ENCODE measurements at places on chromosomes 13 and 19. TPM values are rescaled to one million over a fixed set of nuclear protein-coding genes. Genes with fewer than 3 reads are reported as not detected.

ZNF93 gene
- 11.4 TPM for total RNA-seq

ADM5 gene
- 0.88 TPM for total RNA-seq

CD22 gene
- total RNA-seq, result 13.5 TPM

PSG4 gene
- total RNA-seq, result not detected

ZIK1 gene
- 17.4 TPM for total RNA-seq

KIR3DL1 gene
- not detected for total RNA-seq

ATP7B gene
- 10.5 TPM for total RNA-seq

KLK12 gene
- total RNA-seq, result not detected

DNA sequence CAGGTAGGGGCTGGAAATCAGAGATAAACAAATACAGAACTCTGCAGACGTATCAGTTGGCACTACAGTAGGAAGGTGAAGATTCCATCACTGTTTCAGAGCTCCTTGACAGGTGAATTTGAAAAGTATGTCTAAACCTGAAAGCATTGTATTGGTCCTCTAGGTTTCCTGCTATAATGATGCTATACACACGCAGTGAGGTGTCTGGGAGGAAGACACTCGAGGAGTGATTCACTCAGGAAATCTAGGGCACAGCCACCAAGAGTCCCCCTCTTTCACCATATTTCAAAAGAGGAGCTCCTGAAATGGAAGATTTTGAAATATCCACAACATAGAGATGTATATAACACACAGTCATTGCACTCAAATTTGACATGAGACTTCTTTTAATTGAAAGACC lies 331.0 kb upstream of the DACH1 start:
- H3K36me3 ChIP-seq, result no peaks in the 10 kb centered on the region
- no peaks in the 10 kb centered on the region for H3K27me3 ChIP-seq
- no peak overlapping the region for H3K27ac ChIP-seq

- H3K27me3 ChIP-seq, result no peaks in the 10 kb centered on the region
- no peaks in the 10 kb centered on the region for H3K36me3 ChIP-seq
- no peak overlapping the region for H3K4me3 ChIP-seq
- no peaks in the 10 kb centered on the region for H3K4me1 ChIP-seq
Measured at GRCh38 chr13:53052675-53053074, 24.1 kb downstream of the OLFM4 start.

- no peak overlapping the region for H3K4me3 ChIP-seq
- peaks cover 8% of the 10 kb centered on the region for H3K4me1 ChIP-seq
- no peaks in the 10 kb centered on the region for H3K27me3 ChIP-seq
- peaks cover 99% of the 10 kb centered on the region for H3K36me3 ChIP-seq
- H3K27ac ChIP-seq, result no peak overlapping the region
Measured at GRCh38 chr19:5925830-5926427, 11.9 kb downstream of the CAPS start.

DNA sequence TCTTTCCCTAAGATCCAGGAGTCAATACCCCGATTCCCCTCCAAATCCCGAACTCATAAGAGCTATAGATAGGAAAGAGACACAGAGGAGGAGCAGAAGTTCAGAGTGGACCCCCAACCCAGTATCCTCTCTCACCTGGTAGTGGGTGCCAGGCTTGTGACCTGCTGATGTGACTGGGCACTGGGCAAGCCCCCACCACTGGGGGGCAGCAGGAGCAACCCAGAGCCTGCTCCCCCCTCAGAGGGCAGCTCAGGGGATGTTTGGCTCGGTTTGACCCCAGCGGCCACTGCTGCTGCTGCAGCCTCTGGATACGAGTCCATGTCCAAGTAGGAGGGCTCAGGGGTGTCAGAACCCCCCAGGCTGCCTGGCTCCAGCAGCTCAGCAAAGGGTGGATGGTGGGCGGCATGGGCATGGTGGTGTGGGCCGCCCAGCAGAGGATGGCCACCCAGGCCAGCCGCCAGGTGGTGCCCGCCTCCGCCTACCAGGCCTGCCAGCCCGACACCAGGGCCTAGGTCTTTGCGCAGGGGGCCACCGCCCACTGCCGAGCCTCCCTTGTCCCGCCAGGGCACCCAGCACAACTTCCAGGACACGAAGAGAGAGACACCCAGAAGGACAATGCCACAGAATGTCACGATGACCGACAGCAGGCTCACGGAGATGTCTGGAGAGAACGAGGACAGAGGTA lies 7.4 kb downstream of the SYT3 start:
- H3K36me3 ChIP-seq, result peaks cover 34% of the 10 kb centered on the region
- no peaks in the 10 kb centered on the region for H3K27me3 ChIP-seq
- no peak overlapping the region for H3K4me3 ChIP-seq
- H3K27ac ChIP-seq, result no peak overlapping the region
- peaks cover 4% of the 10 kb centered on the region for H3K4me1 ChIP-seq

DNA sequence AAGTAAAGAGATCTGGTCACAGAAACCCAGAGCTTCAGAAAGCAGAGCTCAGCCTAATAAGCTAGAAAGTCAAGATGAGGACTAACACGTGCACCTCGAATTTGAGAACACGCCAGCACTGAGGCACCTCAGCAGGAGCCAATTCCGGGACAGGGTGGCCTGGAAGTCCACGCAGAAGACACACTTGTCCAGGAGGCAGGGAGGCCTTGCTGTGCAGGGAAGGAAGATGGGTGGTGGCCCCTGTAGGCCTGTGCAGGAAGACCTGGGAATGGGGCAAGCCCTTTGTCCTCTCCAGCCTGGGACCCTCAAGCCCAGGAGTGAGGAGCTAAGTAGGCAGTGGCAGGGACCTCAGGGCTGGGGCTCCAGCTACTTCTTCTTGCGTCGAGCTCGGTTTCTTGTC lies 16.3 kb upstream of the VSTM2B start:
- peaks cover 2% of the 10 kb centered on the region for H3K36me3 ChIP-seq
- no peaks in the 10 kb centered on the region for H3K27me3 ChIP-seq
- H3K4me3 ChIP-seq, result no peak overlapping the region
- no peak overlapping the region for H3K27ac ChIP-seq
- H3K4me1 ChIP-seq, result peaks cover 22% of the 10 kb centered on the region

GRCh38 chr13:89393758-89394304 lies 1722.7 kb downstream of the SLITRK5 start:
- no peak for DNase-seq
- H3K4me1 ChIP-seq, result no peaks in the 10 kb centered on the region
- no peak overlapping the region for H3K4me3 ChIP-seq
- H3K27me3 ChIP-seq, result no peaks in the 10 kb centered on the region
- no peak overlapping the region for H3K27ac ChIP-seq

DNA sequence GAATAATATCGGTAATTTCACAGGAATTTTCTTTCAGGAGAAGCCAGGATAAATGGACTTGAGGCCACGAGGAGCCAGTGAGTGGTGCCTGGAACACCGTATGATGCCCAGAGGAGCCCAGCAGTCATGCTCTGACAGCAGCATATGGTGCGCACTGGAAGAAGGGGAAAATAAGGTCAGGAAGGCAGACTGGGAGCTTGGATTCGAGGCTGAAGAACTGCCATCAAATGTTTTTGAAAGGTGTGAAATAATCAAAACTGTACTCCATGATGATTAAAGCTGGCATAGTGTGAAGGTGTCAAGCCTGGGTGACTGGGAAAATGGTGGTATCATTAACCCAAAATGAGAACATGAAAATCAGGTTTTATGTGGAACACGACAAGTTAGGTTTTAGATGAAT lies 374.2 kb downstream of the DIAPH3 start:
- H3K27ac ChIP-seq, result no peak overlapping the region
- no peaks in the 10 kb centered on the region for H3K36me3 ChIP-seq
- DNase-seq, result no peak
- H3K4me1 ChIP-seq, result no peaks in the 10 kb centered on the region

- no peaks in the 10 kb centered on the region for H3K36me3 ChIP-seq
- H3K27me3 ChIP-seq, result no peaks in the 10 kb centered on the region
- no peak for DNase-seq
- no peak overlapping the region for H3K4me3 ChIP-seq
Measured at GRCh38 chr19:28949535-28949934, 263.4 kb downstream of the UQCRFS1 start.

DNA sequence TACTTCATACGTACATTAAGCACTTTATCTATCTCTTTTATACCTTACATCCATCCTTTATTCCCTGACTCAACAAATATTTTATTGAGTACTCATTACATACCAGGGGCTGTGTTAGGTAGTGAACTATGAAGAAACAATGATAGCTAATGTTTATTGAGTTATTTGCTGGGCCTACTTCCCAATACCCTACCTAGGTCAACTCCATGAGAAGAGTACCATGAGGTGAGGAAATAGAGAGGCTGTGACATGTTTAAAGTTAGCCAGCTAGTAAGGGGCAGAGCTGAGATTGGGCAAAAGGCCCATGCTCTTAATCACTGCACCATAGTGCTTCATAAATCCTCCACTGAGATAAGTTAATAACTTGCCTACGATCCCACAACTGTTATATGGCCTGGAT lies 79.9 kb downstream of the FREM2 start:
- H3K4me1 ChIP-seq, result no peaks in the 10 kb centered on the region
- no peak overlapping the region for H3K27ac ChIP-seq
- no peak overlapping the region for H3K4me3 ChIP-seq

GRCh38 chr19:54905803-54906511 lies at the start of gene NCR1:
Gene NCR1, plus strand, starts transcription at chr19:54906148. Its CDS starts 40 bp downstream, at chr19:54906188.
- H3K4me3 ChIP-seq, result no peak within 1 kb of the TSS
- no peak for DNase-seq

DNA sequence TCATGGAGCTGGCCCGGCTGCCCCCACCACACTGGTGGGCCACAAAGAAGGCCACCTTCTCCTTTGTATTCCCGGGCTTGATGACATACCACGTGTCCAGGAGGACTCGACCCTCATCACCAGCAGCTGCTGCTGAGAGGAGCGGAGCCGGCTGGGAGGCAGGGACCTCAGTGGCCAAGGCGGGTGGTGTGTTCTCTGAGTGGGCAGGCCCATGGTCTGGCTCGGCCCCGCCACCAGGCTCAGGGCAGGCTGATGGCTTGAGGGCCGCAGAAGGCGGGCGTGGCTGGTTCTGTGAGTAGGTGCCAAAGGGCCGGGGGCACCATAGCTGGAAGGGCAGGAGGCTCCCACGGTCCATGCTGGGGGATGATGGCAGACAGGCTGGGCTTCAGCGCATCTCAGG lies 17.6 kb downstream of the FBXO46 start:
- H3K27ac ChIP-seq, result no peak overlapping the region
- no peak for DNase-seq
- peaks cover 7% of the 10 kb centered on the region for H3K4me1 ChIP-seq
- no peak overlapping the region for H3K4me3 ChIP-seq

- DNase-seq, result no peak
- no peaks in the 10 kb centered on the region for H3K4me1 ChIP-seq
- H3K4me3 ChIP-seq, result no peak overlapping the region
- no peak overlapping the region for H3K27ac ChIP-seq
- no peaks in the 10 kb centered on the region for H3K36me3 ChIP-seq
- no peaks in the 10 kb centered on the region for H3K27me3 ChIP-seq
Measured at GRCh38 chr13:45195421-45195820, 5.4 kb downstream of the KCTD4 start.

GRCh38 chr19:46463516-46463915 lies 7.8 kb downstream of the PNMA8A start:
- no peak overlapping the region for H3K27ac ChIP-seq
- H3K4me3 ChIP-seq, result no peak overlapping the region
- H3K4me1 ChIP-seq, result no peaks in the 10 kb centered on the region
- no peaks in the 10 kb centered on the region for H3K27me3 ChIP-seq
- H3K36me3 ChIP-seq, result peaks cover 41% of the 10 kb centered on the region

DNA sequence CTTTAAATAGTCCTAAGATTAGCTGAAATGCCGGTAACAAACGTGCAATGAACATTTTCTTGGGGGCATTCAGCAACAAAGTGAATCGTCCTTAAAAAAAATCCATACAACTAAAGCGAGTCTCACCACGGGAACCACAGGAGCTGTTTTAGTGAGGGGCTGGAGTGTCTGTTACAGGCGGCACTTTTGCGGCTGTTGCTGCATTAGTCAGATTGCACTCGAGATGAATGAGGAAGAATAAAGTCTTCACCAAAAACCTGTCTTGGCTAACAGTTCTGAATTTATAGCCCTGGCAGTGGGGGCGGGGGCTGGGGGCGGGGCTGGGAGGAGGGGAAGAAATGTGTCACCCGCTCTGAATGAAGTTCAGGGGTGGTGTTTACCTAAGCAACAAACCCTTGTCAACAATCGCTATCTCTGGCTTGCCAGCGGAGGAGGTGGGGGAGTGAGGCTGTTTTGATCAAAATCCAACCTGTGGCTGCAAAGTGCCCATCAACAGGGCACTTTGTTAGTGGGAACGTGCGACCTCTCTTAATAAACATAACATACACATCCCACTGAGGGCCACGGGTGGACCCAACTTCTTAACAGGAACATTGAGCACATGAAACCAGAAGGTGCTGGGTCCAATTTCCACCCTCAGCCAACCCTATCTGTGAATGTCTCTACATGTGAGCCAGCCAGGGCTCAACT lies 44.5 kb downstream of the RFX2 start:
- H3K27me3 ChIP-seq, result no peaks in the 10 kb centered on the region
- peak overlapping the region; percentile 85 for H3K27ac ChIP-seq
- peaks cover 58% of the 10 kb centered on the region for H3K4me1 ChIP-seq
- H3K4me3 ChIP-seq, result no peak overlapping the region

DNA sequence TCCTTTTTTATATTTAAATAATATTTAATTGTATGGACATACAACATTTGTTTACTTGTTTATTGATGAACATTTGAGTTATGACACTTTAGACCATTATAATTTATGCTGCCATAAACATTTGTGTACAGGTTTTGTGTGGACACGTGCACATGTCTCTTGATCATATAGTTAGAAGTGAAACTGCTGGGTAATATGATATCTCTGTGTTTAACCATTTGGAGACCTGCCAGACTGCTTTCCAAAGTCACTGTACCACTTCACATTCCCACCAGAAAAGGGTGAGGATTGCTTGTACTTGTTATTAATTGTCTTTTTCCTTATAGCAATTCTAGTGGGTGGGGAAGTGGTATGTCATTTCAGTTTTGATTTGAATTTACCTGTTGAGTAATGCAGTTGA lies 145.6 kb upstream of the KLHL1 start:
- DNase-seq, result no peak
- no peaks in the 10 kb centered on the region for H3K4me1 ChIP-seq
- no peaks in the 10 kb centered on the region for H3K36me3 ChIP-seq
- no peaks in the 10 kb centered on the region for H3K27me3 ChIP-seq
- no peak overlapping the region for H3K4me3 ChIP-seq

DNA sequence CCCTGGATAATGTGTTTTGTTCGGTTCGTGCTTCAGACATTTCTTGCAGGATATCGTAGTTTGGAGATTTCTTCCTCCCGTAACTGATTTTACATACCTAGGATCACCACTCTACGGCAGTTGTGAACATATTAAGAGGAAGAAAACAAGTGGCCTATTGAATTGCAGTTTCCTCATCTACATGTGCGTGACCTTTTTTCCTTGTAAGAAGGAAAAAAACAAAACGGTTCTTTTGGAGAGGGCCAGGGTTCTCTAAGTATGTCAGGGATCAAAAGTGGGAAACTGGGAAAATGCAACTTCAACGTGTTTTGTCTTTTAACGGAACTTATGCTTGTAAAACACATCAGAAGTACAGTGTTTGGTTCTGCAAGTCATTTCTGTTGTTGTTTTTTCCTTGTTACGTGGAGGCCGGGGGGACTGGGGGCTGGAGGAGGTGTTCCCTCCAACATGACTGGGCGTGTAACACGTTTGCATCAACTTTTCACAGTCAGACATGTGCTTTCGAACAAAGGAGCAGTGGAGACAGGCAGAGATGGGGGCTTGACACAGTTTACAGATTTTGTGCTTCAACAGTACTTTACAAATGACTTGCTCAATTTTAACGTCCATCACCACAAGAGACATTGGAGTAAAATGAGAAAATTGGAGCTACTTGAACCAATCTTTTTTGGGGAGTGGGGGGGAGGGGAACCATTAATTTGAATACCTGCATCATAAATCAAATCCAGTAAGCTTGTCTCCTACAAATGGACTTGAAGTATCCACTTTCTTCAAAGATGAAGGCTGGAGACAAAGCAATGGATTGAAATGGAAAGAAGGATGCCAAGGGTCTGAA lies 3.8 kb downstream of the ZC3H4 start:
- peaks cover 31% of the 10 kb centered on the region for H3K4me1 ChIP-seq
- DNase-seq, result no peak
- H3K27me3 ChIP-seq, result no peaks in the 10 kb centered on the region

All from spinal cord (tissue), 10 donors.